Right ventricle myocardium inferior (tissue), 1 donor: ENCODE measurements at places on chromosomes 1 and 21. TPM values are rescaled to one million over a fixed set of nuclear protein-coding genes. Genes with fewer than 3 reads are reported as not detected.

CD53 gene
- total RNA-seq, result 17.2 TPM

GRCh38 chr1:111878649-111879048, 110.8 kb downstream of the KCND3 start:
- DNase-seq, result no peak

DNA sequence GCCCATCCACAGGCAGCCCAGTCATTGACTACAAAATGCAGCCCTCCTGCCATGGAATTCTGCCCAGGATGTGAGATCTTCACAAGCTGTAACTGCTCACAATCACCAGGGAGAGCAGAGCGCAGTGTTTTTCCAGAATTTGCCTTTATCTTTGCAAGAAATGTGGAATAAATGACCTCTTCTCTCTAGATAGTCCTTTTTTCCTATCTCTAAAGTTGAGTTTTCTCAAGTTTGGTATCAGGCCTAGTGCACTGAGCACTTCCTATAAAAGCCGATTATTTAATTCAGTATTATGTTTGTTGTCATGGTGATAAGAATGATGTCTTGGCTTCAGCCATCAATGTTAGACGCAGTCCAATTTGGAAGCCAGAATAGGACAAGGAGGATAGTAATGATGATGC, 246.9 kb upstream of the IRF2BP2 start:
- DNase-seq, result no peak

- peak; percentile 39 for DNase-seq
Observed at GRCh38 chr1:37477946-37478345, 3.6 kb downstream of the ZC3H12A start.

DNA sequence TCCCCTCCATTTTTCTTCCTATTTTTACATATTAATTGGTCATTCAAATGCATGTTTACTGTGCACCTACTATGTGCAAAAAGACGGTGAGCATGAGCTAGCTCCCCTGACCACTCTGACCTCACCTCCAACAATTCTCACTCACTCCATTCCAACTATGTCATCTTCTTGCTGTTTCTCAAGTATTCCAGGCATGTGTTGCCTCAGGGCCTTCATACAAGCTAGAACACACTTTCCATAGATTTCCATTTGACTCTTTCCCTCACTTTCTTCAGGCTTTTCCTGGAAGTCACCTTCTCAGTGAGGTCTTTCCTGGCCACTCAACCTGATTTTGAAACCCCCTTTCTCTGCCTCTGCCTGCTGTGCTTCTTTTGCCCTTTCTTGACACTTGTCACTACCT, 32.6 kb downstream of the CHIA start:
- DNase-seq, result no peak

DNA sequence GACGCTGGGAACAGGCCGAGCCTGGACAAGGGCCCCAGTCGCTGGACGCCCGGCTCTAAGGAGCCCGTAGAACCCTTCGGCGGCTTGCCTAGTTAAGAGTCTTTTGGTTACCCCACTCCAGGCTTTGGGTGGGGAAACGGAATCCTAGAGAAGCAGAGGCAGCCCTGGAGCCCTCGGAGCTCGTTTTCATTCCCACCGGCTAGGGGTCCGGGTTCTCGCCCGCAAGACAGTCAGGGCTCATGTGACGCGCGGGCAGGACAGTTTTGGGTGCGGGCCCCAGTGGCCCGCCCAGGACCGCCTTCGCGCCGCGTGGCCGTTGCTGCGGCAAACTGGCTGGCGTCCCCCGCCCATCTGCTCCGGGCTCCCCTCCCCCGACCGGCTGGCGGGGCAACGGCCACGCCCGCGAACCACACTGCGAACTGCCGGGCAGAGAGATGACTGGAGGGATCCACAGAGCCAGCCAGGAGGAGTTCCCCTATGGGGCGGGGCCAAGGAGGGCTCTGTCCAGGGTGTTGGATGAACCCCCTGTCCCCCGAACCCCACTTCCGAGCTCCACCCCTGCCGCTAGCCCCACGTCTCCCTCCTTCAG, 829 bp upstream of the HES2 start:
- DNase-seq, result no peak
